ENCODE measurements at places on chromosomes 4 and X.

DNA sequence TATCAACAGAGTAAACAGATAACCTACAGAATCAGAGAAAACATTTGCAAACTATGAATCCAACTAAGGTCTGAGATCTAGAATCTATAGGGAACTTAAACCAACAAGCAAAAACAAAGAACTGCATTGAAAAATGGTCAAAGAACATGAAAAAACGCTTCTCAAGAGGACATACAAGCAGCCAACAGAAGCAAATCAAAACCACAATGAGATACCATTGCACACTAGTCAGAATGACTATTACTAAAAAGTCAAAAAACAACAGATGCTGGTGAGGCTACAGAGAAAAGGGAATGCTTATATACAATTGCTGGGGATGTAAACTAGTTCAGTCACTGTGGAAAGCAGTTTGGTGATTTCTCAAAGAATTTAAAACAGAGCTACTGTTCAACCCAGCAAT lies 255.7 kb downstream of the TMEM47 start:
- DNase-seq, result no peak

- no peak for DNase-seq
These were observed 16.3 kb downstream of the PJA1 start for GRCh38 chrX:69148946-69149345.

DNA sequence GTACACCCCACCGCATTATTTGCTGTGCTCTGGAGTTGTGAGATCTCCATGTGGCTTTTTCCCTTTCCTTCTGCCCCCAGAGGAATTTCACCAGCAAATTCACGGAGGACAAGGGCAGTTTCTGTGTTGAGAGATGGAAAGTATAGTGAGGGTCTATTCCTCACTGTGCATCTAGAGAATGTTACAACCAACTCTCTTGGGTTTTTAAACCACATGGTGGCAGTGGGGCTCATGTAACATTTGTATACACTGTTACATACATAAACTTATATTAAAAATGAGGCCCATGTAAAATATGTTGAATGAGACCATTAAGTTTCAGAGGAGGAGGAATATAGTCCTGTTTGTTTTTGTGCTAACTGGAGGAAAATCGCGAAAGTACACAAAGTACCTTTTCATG lies 909 bp upstream of the PRKG2 start:
- DNase-seq, result no peak

DNA sequence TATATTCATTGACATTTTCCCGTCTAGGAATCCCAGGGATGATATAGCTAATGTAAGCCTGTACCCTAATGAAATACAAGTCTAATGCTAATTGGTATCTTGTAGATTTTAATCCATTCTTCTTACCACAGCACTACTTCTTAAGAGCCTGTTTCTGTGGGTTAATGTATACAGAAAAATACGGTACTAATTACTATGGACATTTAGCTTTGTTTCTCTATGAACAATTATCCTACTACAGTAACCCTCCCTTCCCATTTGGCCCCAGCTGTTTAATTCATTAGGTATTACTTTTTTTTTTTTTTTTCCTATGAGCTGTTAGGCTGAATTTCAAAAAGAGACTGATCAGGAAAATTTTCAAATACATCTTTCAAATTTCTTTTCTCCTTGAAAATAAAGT lies 245.1 kb upstream of the SLC7A11 start:
- DNase-seq, result no peak

DNA sequence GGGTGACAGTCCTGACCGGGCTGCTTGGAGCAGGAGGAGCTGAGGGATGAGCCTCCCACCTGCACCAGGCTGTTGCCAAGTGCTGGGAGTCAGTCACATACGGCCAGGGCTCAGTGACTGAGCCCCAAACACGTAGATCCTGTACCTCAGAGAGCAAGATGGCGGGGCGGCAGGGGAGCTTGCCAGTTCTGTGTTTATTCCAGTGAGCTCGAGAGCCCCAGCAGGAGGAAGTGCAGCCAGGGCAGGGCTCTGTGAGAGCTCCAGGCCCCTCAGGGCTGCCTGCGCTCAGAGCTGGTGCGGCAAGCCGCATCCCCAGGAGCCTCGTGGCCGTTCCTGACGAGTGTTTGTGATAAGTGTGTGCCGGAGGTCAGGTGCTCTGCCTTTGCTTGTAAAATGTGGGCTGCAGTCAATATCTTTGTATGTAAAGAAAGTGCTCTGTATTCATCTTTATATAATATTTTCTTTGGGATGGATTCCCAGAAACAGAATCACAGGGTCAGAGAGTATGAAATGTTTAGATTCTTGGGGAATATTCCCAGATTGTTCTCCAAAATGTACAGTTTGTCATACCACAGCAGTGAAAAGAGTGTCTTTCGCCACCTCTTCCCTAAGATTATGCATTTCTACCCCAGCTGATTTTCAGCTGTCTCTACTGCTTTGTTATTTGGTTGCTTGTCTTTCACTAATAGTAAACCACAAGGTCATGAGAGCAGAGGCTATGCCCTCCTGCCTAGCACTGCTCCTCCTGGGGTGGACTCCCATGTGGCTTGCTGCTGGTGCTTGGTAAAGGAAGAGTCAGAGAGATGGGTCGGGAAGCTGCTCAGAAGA lies 50.3 kb downstream of the NELFA start:
- DNase-seq, result no peak

- DNase-seq, result no peak
These were observed 23.7 kb downstream of the MAOA start for GRCh38 chrX:43679778-43680177.

DNA sequence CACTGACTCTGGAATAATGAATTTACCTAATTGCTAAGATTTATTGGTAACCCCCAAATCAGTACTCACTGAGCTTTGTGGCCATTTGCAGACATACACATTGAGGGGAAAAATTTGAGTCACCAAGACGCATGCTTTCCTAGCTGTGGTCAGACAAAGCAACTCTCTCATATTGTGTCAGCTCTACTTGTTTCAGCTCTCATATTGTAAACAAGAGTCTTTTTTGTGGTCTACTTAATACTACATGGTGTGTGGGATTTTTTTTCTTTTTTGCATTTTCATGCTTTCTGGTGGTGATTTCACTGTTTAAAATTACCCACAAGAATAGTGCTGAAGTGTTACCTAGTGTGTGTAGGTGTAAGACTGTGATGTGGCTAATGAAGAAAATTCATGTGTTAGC lies 428.2 kb upstream of the GALNT7 start:
- DNase-seq, result no peak

- no peak for DNase-seq
These were observed 110.3 kb upstream of the KIT start for GRCh38 chr4:54547299-54548097.

DNA sequence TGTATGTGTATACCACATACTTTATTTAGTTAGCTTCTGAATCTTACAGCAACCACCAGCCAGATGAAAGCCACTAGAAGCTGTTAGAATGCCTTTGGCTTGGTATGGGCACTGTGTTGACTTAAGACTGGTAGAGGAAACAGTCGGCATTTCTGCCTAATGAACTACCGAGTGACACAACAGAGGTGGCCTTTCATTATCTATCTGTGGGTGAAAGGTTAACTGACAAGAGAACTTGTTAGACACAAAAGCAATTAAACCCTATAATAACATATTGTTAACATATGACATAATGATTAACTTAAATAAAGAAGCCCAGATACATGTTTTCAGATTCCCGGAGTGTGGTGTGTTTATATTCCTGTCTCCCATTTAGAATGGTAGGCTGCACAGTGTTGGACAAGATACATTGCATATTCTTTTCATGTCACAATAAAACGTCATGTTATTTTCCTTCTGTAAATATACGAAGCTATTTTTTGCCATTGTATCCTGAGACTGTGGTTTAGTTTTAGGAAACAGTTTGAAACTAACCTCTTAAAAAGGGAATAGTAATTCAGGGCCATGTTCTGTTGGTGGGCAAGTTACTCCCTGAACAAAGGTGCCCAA lies 181.5 kb downstream of the SLIT2 start:
- DNase-seq, result no peak

DNA sequence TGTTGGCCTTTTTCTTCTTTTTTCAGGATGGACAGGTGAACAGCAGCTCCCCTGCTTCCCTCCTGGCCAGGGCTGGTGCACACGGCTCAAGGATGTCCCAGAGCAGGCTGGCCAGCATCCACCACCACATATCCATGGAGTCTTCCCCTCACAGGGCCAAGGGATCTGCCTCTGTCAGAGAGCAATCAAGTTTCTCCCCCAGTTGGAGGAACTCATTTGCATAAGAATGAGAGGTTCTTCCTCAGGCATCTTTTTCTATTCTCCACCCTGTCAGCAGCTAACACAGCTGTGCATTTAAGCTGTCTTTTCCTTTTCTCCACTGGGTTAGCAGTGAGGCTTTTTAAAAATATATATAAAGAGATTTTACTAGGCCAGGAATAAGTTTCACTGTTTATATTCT lies 143.8 kb downstream of the ANAPC10 start:
- DNase-seq, result no peak

- peak; percentile 83 for DNase-seq
These were observed 43.7 kb downstream of the NSG1 start for GRCh38 chr4:4430492-4431195.

DNA sequence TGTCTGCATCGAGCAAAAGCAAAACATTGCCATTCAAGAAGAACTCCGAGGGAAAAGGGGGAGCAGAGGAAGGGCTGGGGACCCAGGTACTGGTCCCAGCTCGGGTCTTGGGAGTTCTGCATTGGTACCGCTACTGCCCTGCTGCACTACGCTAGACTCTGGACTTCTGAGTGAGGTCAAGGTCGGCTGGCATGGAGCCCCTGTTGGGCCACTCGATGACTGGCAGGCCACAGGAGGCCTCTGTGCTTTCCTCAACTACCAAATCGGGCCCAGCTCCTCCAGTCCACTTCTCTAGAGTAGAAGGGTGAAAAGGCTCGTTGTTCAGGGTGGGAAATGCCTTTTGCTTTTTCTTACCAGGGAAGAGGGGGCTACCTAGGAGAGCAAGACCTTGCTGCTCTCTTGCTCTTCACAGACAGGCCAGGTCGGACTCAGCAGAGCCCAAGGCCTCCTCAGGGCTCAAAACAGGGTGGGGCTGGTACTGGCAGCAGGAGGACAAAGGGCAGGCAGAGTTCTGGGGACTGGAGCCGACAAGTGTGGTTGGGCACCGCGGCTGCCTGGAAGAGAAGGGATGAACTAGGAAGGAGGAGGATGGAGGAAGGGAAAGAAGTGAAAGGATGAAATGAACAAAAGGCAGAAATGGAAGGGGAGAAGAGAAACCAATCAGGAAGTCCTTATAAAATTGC lies 8.9 kb upstream of the IRAK1 start:
- no peak for DNase-seq

DNA sequence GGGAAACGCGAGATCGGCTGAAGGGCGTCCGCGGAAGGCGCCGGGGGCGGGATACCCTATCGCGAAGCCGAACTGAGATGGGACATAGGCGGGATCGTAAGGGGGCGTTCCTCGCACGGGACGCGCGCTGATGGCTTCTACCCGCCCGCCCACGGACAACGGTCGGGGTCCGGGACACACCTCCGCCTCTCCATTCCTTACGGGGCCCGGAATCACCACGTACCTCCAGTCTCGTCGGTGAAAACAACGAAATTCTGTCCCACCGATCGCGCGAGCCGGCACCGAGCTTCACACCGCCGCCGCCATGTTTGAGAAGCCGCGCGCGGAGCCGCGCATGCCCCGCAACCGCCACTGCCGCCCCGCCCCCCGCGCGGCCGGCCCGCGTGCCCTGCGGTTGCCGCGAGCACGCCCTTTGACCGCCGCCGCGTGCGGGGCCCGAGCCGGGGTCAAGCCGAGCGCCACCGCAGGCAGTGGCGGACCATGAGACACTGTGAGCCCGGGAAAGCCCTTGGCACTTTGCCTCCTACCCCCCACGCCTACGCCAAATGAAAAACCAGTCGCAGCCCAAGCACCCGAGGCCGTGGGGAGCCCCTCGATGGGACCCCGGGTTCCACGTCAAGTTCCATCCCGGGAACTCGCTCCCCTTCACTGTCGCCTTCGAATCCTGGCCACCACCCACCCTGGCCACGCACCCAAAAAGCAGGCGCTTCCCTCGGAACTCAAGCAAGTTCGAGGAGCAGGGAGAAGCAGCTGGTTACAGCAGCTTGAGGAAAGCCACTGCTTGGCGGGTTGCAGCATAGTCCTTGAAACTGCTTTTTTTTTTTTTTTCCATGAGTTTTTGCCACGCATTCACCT lies at the start of gene SCML2:
TSS of gene SCML2 (minus strand) at position 320 of the 855 bp plus-strand sequence. CDS start 20,617 bp downstream, outside the sequence.
- peak; percentile 72 for DNase-seq

GRCh38 chr4:86621435-86621834 lies 27.3 kb downstream of the PTPN13 start:
- no peak for DNase-seq

DNA sequence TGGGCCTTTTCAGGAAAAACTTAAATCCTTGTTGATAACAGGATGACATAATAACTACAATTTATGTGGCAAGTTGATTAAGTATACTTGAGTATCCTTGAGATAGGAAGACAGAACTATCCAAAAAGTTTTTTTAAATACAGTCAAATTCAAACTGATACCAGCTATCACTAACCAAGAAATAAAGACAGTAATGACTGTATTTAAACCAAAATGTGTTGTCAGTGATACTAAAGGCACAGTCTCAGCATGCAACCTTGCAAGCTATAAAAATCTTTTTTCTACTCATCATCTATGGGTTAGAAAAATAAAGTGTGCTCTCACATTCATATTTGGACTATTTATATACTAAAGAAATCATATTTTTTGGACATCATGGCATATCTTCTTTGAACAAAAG lies 64.7 kb downstream of the PAPSS1 start:
- DNase-seq, result no peak

- DNase-seq, result peak; percentile 32
These were observed 36.8 kb upstream of the RAB40AL start for GRCh38 chrX:102899940-102900916.

DNA sequence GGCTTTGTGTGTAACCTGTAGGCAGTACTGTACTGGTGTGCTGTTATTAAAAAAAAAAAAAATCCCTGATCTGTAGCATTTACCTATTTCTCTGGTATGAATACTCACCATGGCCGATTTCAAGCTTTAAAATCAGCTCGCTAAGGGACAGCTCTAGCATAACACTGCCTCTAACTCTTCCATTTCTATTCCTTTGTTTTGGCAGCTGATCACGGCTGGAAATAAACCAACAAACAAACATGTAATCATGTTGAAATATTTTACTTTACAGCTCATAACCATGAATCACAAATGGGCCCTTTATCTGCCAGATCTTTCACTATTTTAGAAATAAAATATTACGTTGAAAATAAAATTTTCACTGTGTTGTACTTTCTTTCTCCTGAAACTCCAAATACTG lies 60.5 kb upstream of the IL15 start:
- no peak for DNase-seq

DNA sequence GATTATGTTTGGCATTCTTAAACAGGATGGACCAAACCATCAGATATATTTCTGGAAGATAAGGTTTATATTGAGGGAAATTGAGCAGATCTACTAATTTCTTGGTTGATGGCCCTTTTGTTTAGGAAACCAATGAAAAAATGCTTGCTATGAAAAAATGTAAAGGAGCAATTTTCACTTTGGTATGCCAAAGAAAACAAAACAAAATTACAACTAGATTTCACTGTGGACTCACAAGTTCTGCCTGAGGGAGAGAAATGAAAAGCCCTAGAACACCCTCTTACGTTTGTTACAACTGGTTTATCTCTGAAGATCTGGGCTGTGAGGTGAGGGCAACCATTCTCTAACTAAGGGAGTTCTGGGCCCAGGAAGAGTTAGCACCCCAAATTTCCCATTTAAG lies 122.5 kb upstream of the IL15 start:
- DNase-seq, result no peak
